ENCODE measurements at places on chromosomes 12 and 14.
A peak's percentile ranks its signal among the peaks of the same experiment; 100 is the strongest.

- no peak for DNase-seq
Measured at GRCh38 chr12:115922952-115923564, 354.4 kb downstream of the MED13L start.

GRCh38 chr12:93894391-93895088 is 217.4 kb downstream of the CRADD start:
- DNase-seq, result no peak

DNA sequence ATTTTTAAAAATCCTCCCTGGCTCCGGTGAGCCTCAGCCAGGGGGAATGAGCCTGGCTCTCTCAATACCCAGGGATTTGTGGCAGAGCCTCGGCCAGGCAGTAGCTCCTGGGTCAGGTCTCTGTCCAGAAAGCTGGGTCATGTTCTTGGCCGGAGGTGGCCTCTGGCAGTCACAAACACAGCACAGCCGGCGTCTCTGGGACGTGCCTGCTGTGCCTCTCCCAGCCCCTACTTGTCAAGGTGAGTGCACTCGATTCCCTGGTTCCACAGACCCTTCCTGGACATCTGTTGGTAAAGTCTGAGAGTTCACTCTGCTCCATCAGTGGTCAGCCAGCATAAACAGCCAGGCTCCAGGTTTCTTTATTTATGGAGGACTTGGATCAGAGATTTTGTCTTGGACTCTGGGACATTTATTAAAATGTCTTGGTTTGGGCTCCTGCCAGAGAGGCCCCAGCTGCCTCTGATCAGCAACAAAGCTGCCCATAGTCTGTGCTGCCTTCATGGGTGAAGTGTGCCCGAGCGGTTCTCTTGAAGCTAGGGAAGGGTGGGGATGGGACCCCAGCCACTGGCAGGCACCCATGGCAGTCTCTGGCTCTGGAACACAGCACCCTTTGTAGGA is 56.7 kb downstream of the DGLUCY start:
- no peak for DNase-seq

- no peak for DNase-seq
Measured at GRCh38 chr14:35117112-35117511, 4.7 kb downstream of the PPP2R3C start.

DNA sequence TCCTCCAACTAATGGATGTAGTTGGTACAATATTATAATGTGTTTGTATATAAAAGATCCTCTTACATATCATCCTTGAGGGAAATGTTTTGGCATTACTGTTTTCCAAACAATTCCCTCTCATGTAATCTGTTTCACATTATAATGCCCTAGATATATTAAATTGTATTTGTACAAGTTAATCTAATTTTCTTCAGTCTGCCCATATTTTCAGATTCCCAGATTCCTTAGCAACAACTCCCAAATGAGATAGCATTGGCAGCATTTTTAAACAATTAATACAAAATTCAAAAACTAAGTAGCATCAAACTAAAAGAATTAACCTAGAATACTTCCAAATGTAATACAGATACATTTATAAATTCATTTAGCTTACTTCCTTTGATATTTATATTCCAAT is 860.2 kb downstream of the C12orf50 start:
- no peak for DNase-seq

GRCh38 chr14:24080888-24081738 is 9.8 kb downstream of the CPNE6 start:
- no peak for DNase-seq

DNA sequence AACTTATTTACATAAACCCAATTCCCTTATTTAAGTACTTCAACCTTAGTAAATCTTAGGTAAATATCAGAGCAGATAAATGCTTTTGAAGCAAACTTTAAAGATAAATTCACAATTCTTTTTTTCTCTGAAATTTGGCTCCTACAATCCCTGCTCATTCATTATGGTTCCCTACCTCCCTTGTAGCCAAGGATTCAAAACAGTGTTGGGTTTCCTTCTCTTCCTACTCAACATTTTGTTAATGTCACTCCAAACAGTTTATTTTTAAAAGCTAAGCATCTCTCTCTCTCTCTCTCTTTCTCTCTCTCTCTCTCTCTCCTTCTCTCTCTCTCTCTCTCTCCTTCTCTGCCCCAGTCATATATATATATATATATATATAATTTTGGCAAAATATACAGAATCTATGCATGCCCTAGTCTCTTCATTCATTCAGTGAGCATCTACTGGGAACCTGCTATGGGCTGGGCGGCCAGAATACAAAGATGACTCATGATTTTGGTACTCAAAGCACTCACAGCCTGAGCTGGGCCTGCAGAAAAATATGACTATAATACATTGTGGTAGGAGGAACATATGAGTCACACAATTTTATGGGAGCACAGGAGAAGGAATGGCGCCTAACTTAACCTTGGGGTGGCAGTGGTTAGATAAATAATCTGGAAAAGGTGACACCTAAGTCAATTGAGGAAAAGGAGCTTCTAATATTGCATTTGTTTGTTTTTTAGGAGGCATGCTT is 123.7 kb upstream of the DHRS4 start:
- DNase-seq, result no peak

GRCh38 chr12:125861299-125862281 is 796.4 kb downstream of the AACS start:
- DNase-seq, result no peak

DNA sequence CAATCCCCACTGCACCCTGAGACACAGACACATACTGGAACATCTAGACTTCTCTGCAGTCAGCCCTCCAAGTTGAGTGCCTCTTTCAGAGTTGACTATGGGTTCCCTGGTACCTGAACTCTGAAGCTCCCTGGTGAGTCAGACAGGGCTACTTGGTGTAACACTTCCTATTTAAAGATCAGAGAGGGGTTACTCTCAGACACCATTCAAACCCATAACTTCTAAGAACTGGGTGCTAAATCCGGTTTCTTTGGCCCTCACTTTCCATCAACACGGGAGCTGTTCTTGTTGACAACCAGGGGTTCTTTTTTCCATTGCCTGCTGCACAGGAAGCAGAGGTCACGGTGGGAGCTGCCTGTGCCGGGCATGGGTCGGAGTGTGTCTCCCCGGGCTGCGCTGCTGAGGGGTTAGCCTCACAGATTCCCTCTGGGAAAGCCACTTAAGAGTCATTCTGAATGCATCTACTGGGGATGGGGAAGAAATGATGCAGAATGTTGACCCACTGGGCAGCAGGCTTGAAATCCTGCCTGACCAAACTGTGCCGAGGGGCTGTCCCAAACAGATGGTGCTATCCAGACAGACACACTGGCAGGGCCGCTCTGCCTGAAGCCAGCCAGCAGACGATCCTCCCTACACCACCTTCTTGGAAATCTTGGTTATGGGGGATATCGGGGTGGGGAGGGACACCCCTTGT is 74.1 kb downstream of the PITPNM2 start:
- DNase-seq, result no peak

DNA sequence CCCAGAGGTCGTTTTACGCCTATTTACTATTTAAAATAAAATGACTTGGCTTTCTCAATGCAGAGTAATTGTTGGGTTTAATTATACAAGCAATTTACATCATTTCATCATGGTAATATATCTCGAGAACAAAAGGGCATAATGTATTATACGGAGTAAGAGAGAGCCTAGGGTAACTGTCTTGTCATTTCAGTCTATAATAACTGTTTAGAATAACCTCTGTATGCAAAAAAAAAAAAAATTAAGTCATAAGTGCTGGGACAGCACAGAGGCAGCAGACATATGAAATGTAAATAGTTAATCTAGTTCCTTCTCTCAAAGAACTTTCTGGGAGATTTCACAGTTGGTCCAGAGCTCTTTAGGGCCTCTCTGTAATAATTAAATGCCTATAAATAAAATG is 284.9 kb downstream of the TMTC2 start:
- peak; percentile 75 for DNase-seq
